ENCODE measurements at places on chromosomes 4 and X.
A peak's percentile ranks its signal among the peaks of the same experiment; 100 is the strongest.

DNA sequence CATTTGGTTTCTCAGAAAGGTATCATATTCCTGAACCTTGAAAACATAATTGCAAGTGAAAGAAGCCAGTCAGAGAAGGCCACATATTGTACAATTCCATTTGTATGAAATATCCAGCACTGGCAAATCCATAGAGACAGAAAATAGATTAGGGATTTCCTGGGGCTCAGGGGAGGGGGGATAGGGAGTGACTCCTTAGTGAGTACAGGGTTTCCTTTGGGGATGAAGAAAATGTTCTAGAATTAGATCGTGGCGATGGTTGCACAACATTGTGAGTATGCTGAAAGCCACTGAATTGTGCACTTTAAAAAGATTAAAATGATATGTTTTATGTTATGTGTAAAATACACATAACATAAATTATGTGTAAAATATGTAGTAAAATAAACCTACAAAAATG, 10.3 kb downstream of the XPNPEP2 start:
- DNase-seq = no peak

DNA sequence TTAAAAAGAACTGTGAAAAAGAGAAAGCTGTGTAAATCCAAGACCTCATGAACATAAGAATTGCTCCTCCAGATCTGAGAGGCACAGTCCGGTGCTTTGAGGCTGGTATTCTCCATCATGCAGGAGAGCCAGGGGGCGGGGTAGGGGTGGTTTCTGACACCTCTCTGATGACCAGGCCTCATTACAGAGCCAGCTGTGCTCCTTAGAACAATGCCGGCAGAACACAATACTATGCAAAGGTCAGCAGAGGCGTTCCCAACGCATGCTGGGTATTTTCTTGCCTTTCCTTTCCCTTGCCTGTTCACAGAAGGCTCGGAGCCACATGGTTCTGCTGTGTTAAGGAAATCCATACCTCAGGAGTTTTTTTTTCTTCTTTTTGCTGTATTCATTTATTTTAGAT, 91.2 kb upstream of the SOD3 start:
- DNase-seq = no peak

GRCh38 chrX:56726605-56727004, 2.4 kb upstream of the NBDY start:
- DNase-seq = peak; percentile 27

- peak; percentile 55 for DNase-seq
Measured at GRCh38 chr4:8410641-8411271, 29.8 kb downstream of the ACOX3 start.

- DNase-seq = no peak
Measured at GRCh38 chrX:26146024-26146423, 7.9 kb downstream of the MAGEB18 start.

DNA sequence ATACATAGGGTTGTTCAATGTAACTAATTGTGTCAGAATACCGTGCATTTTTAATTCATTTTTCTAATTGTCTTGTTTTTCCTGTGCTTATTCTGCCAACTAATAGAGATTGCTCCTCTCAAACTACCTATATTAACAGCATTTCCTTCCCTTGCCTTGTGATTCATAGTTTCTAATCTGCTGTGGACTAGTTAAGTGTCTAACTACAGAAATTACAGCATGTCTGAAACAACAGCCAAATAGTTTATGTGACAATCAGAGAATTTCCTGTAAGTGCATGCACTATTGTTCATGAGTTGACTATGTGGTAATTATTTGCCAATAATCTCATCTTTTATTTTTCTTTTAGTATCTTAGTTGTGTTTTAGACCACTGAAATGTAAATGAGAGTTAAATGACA, 4.1 kb upstream of the SEC24B start:
- no peak for DNase-seq

DNA sequence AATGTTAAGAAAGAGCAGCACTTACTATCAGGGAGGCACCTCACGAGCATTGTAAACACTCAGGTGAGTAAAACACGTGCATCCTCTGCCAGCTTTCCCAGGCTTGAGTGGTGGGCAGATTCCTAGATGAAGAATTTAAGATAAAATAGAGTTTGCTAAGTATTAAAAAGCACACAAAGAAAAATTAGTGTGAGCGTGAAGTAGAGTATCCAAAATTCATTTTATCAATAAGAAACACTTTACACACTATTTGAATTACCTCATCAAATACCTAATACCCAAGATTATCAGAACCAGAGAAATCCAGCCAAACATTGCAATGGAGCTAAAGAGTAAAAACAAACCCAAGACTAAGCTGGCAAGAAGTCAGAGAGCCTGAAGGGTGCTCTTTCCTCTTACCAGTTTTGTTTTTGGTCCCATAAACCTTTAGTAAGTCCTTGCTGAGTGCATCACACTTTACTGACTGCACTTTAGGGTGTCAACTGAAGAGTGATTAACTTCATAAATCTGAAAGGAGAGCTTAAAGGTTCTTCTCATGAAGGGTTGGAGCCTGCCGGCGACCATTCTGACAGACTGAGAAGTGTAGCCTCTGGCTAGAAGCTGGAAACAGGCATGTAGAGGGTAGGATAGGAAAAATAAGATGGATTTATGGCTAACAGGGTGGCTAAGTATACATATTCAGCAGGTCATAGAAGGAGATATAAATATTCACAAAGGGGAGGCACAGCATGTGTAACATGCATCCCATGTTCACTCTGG, 151.1 kb downstream of the SLC7A11 start:
- no peak for DNase-seq
